ENCODE measurements at places on chromosomes 16 and 17. TPM values are rescaled to one million over a fixed set of nuclear protein-coding genes. Genes with fewer than 3 reads are reported as not detected.

Gene WNT3
- 1.1 TPM for total RNA-seq

Gene ABCC6
- total RNA-seq, result not detected

Gene STARD3
- total RNA-seq, result 23.3 TPM

Gene CRHR1
- not detected for total RNA-seq

All from airway epithelial cell (primary cell).